Activated CD4-positive, alpha-beta T cell treated with anti-CD3 and anti-CD28 coated beads for 24 hours (primary cell): ENCODE measurements at places on chromosomes 13 and 19.
A peak's percentile ranks its signal among the peaks of the same experiment; 100 is the strongest.

DNA sequence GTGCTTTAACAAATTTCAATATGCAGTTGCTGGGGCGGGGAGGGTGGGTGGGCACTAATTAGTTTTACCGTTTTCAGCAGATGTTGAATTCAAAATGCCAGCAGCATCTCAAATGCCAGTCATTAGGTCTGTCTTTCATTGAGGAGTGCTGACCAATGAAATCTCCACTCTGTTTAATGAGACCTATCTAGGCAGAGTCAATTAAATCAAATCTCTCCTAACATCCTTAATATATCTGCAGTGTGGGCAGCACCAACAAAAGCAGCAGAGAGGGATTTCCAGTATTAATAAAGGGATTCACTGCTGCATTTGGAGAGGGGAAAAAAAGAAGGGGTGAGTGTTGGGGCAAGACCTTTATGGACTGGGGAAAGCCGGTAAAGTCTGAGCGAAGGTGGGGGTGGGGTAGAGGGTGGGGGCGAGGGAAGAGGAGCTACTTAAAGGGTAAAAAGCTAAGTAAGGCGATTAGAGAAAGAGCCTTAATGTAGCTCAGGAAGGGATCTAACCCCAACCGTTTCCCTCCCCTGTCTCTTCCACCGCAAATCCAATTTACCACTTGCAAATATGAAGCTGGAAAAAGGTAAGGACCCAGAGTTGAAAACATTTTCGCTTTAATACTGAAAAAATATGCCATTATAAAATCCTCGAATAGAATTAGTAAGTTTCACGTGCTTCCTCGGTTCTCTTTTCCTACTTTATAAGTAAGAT is 4.5 kb downstream of the SLITRK1 start:
- no peak for DNase-seq

- no peak for DNase-seq
Measured at GRCh38 chr13:30685987-30686386, 49.4 kb upstream of the ALOX5AP start.

DNA sequence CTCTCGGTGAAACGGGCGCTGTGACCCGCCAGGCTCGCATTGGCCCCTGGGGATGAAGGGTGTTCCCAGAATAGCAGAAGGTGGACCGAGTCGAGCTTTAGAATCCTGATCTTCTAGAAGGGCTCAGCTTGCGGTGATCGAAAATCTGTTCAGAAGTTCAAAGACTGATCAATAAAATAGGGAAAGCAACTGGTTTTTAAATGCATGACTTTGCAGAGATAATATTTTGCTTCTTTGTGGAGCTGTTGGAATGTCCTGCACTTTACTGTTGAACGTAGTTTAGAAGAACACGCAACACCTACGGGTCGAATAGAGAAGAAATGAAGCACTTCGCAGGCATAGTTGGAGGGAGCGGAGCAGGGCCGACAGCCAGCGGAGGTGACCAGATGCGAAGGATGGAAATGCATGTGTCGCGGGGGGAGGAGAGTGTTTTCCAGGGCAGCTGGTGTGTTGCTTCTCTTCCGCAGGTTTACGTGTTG is 766 bp downstream of the CEBPG start:
- DNase-seq, result peak; percentile 29

- no peak for DNase-seq
Measured at GRCh38 chr13:47897411-47898050, 103.5 kb downstream of the SUCLA2 start.

DNA sequence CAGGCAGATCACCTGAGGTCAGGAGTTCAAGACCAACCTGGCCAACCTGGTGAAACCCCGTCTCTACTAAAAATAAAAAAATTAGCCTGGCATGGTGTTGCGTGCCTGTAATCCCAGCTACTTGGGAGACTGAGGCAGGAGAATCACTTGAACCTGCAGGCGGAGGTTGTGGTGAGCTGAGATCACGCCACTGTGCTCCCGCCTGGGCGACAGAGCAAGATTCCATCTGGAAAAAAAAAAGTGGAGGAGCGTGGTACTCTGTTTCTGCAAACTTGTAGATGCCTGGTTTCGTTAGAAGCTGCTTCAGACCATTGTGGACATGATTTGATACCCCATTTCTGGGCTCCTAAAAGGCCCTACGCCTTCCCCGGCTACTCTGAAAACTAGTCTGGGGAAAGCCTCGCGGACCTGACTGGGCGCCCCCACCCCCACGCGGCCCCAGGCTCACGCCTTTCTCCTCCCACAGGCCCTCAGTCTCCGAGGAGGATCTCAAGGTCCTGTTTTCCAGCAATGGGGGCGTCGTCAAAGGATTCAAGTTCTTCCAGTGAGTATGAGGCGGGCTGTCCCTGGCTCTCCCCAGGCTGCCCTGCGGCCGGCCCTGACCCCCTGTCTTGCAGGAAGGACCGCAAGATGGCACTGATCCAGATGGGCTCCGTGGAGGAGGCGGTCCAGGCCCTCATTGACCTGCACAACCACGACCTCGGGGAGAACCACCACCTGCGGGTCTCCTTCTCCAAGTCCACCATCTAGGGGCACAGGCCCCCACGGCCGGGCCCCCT is 11.5 kb downstream of the PLPPR3 start:
- no peak for DNase-seq

DNA sequence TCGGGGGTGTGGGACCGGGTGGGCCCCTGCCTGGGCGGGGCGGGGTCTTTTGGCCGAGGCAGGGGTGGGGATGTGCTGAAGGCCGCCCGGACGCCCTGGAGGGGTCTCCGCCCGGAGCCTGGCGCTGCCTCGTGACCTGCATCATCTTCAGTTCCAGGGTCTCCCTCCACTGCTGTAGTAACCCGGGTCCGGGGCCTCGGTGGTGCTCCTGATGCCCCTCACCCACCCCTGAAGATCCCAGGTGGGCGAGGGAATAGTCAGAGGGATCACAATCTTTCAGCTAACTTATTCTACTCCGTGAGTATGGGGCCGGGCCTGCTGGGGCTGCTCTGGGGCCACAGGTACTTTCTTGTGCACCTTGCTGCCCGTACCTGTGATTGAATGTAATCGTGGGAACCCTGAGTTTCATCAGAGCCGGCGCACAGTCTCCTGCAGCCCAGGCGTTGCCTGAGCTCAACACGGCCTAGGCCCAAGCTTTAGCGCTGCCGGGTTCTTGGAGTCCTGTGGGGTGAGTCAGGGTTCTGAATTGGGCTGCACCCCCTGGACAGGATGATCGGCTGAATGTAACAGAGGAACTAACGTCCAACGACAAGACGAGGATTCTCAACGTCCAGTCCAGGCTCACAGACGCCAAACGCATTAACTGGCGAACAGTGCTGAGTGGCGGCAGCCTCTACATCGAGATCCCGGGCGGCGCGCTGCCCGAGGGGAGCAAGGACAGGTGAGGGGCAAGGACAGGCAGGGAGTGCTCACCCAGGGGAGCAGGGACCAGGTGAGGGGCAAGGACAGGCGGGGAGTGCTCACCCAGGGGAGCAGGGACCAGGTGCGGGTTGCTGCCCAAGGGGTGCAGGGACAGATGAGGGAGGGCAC is 10.5 kb downstream of the PEAK3 start:
- no peak for DNase-seq

DNA sequence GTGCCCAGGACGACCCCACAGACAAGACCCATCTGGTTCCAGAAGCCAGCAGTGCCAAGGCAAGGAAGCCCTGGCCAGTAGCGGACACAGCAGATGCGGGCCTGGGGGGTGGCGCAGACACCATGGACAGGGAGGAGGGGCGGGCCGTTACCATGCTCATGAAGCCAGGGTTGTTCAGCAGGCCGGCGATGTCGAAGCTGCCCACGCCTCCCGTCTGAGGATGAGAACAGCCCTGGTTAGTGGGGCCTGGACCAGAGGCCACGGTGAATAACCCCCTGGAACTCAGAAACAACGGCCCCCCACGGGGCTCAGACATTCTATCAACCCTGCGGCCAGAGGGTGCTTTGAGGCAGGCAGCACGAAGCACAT is 21.5 kb upstream of the SLC39A3 start:
- DNase-seq, result no peak

DNA sequence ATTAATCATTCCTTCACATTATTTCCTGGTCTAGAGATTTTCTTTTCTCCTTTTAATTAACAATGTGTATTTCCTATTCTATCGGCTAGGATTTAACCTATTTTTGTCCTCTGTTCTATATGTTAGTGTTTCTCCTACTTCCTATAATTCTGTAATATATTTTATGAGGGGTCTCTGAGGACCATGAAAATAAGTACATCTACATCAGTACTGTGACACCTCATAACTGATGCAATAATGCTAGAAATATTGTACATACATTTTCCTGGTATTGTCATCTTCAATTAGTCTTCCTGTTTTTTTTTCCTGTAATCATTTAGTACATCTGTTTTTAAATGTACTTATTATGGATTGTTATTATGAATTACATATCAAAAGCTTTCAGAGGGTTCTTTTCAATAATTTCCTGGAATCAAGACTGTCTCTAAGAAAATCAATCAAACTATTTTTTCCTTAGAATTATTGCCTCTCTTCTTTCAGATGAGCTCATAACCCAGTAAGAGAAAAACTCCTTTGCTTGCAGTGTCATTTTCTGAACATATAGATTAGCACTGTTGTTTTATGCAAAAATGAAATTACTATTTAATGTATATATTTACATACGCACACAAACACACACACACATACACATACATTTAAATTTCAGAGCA is 1004.3 kb downstream of the SLITRK5 start:
- no peak for DNase-seq

GRCh38 chr19:5489551-5489950 is 34.3 kb downstream of the ZNRF4 start:
- no peak for DNase-seq

- peak; percentile 6 for DNase-seq
Measured at GRCh38 chr13:101144808-101145419, 271.4 kb downstream of the NALCN start.

GRCh38 chr13:27355894-27356293 is 68.5 kb upstream of the GTF3A start:
- DNase-seq, result no peak

DNA sequence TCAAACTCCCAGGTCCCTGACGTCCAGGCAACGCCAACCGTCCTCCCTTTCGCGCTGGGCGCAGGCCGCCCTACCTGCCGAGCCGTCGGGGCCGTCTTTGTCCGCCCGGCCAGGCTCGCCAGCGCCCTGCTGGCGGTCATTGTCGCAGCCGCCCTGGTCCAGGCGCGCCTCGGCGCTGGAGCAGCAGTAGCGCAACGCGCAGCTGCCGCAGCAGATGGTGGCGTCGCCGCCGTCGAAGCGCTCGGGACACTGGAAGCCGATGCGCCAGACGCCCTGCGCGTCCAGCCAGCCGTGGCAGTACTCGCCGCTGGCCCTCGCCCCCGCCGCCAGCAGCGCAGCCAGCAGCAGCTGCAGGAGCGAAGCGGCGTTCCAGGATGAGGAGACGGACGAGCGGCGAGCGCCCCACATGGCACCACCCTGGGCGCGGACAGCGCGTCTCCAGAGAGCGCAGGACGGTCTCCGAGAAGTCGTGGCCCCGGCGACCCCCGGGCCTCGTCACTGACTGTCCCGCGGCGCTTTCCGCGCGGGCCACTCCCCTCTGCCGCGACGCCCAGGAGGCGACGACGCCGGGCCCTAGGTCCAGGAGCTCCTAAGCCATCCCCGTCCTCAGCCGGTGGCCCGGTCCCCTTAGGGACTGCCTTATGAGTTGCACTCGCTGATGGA is 1.1 kb downstream of the SHISA2 start:
- DNase-seq, result no peak

DNA sequence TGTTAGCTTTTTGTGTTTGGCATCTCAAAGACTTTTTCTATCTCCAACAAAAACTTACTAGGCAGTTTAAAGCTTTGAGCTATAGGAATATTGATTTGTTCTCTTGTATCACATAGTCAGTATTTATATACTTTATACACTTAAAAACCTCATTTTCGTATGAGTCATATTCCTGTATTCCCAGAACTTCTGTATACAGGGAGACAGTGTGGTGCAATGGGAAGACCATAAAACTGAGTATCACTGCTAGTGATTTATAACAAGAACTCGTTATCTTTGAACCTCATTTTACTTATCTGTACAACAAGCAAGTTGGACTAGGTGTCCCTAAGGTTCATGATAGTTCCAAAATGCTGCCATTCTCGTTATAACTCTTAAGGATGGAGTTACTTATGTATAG is 6.3 kb downstream of the GPR180 start:
- DNase-seq, result no peak

DNA sequence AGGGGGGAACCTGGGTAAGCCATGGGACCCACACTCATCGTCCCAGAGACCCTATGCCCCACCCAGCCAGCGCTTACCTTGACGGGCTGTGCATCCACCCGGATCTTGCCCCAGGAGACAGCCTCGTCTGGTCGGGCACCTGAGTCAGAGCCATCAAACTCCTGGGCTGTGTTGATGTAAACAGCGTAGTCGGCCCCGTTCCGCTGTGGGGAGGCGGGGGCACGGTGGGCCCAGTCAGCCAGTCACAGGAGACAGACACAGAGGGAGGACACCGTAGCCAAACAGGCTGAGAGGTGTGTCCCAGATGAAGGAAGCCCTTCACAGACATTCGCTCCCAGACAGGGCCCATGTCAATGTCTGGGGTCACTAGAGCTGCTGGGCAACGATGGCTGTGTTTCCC is 5.7 kb downstream of the DHPS start:
- no peak for DNase-seq

GRCh38 chr19:35787227-35787799 is 11.9 kb downstream of the ARHGAP33 start:
- DNase-seq, result no peak

- DNase-seq, result no peak
Measured at GRCh38 chr13:95898256-95898655, 154.9 kb downstream of the UGGT2 start.

- DNase-seq, result no peak
Measured at GRCh38 chr13:51271528-51272085, 49.4 kb downstream of the FAM124A start.

GRCh38 chr13:21330126-21330861 is 128.8 kb downstream of the ZDHHC20 start:
- DNase-seq, result no peak

DNA sequence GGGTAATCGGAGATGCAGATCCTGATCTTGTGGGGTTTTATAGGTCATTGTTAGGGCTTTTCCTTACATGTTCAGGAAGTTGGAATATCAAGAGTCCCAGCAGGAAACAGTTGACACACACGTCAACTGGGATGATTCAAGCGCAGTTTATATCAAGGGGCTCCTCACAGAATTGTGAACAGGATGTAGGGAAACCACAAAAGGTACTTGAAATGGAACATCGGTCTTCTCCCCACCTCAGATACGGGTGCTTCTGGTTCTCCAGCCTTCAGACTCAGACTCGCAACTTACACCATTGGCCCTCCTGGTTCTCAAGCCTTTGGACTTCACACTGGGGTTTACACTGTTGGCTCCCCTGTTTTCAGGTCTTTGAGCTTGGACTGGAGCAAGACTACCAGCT is 19.5 kb downstream of the ZNF557 start:
- DNase-seq, result no peak

DNA sequence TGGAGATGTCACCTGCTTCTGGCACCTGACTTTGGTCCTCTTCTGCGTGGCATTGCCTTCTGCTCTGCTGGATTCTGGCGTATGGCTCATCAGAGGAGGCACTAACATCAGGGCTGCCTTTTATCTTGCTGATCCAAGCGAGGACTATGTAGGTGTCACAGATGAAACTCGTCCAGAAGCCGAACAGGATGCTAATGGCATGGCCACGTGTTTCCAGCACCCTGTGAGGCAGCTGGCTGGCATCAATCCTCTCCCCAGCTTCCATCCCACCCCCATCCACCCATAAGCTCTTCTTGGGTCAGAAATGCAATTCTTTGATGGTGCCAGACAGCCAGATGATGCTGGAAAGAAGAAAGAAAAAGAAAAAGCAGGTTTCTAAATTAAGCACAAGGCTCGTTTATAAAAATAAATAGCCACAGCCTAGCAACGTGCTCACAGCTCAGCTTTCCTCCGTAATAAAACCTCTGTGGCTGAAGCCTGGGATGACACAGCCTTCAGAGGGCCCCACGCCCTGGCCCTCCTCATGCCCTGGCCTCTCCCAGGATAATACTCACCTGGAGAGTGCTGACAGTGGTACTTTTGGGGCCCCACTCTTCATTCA is 212.9 kb upstream of the SERP2 start:
- DNase-seq, result no peak
